ENCODE measurements at places on chromosomes 16 and 17.

- no peak for DNase-seq
Measured at GRCh38 chr16:85564277-85565051, 48.7 kb upstream of the GSE1 start.

GRCh38 chr16:27676839-27677238 is 126.9 kb downstream of the KATNIP start:
- no peak for DNase-seq

GRCh38 chr16:55082591-55082976 is 151.9 kb downstream of the IRX5 start:
- DNase-seq: no peak

- no peak for DNase-seq
Measured at GRCh38 chr16:1713933-1714332, 7.9 kb downstream of the MAPK8IP3 start.

DNA sequence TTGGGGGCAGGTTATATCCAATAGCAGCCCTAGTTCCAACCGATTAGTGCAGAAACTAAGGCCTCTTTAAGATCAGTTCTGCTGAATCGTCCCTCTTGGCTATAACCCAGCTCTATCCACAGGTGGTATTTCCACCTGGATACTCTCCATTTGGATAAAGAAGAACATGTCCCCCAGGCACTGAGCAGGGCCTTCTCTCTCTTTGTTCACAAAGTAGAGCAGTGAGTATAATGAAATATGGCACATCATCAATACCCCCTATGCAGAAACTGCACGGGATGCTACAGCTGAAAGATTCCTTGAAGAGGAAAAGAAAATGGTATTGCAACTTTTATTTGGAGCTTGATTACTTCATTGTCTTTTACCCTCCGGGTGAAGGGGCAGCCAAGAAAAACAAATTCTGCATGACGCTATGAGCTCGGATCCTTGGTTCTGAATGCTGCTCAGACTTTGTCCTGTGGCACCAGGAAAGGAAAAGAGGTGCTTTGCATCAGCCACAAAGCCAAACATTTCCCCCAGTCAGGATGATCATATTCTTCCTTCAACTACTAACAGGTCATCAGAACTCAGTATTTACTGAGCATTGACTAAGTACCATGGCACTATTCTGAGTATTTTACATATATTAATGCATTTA is 399.7 kb downstream of the NPIPA8 start:
- no peak for DNase-seq

GRCh38 chr16:89847051-89847939 is 19.0 kb downstream of the SPIRE2 start:
- no peak for DNase-seq

GRCh38 chr17:10748531-10749181 is 18.8 kb upstream of the TMEM220 start:
- no peak for DNase-seq

DNA sequence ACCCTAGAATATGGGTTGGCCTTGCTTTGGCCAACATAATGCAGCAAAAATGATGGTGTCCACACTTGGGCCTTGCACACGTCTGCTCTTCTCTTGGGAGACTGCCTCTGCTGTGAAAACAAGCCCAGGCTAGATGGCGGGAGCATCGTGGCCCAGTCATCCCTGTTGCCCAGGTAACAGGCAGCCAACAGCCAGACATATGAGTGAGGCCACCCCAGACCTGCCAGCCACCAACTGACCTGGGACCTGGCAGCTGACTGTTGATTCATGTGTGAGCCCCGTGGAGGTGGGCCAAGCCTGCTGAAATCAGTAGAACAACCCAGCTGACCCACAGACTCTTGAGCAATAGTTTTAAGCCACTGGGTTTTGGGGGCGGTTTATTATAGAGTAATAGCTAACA is 39.4 kb upstream of the CDH3 start:
- DNase-seq: no peak

DNA sequence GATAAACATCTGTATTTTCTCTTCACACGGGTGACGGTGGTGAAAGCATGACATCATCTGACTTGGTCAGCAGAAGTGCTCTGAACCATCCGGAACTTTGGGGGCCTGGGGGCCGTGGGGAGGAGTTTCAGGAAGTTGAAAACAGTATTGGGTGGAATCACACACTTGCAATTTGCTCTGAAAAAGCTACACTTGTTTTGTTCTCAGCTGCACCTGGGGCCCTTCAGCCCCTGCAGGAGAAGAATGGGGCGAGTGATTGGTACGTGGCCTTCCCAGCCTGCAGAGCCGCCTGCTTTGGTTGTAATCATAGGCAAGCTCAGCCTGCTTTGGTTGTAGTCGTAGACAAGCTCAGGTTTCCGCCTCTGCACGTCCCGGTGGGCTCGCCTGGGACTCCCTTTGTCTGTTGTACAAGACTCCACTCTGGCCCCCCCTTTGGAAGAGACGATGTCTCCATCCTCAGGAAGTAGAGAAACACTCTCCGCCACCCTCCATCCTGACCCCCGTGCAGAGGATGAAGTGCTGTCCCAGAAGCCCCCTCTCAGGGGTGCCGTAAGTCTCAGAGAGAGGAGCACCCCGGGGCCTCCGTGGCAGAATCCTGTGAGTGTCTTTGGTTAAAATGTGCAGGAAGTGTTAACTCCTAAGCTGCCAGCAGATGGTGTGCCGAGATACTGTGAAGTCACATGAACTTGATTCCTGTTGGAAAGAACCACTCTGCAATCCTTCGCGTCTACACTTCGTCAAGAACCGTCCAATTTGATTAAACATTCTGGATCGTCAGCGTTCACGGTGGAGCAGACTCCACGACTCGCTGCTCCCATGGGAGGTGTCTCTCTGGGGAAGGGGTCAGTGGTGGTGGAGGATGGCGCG is 5.4 kb downstream of the BANP start:
- DNase-seq: no peak

- no peak for DNase-seq
Measured at GRCh38 chr16:27237219-27238015, 31.2 kb downstream of the NSMCE1 start.

GRCh38 chr16:70601576-70602575 is 44.5 kb upstream of the IL34 start:
- DNase-seq: no peak

DNA sequence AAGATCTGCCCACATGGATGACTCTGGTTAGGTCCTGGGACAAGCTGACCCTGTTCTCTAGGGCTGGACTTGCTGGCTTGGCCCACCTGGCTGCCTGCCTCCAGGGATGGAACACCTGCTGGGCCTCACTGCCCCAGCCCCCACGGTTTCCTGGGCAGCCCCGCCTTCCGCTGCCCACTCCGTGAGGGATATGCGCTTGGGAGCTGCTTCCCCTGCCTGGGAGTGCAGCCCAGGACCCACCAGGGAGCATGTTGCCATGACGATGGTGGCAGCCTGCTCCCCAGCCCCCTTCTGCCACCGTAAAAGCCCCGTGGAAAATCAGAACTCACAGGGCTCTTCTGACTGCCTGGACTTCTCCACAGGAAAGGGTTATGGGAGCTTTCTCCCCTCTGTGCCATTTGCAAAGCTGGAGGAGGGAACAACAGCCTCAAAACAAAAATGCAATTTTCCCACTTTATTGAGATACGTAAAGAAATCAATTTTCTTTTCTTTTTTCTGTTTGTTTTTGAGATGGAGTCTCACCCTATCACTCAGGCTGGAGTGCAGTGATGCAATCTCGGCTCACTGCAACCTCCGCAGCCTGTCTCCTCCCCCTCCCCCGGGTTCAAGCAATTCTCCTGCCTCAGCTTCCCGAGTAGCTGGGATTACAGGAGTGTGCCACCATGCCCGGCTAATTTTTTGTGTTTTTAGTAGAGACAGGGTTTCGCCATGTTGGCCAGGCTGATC is 18.0 kb upstream of the GAS7 start:
- DNase-seq: peak; percentile 32

- no peak for DNase-seq
Measured at GRCh38 chr17:45284176-45285140, 22.6 kb upstream of the SPATA32 start.

GRCh38 chr17:16466407-16466806 is 25.6 kb downstream of the LRRC75A start:
- DNase-seq: no peak

Data from C1 segment of cervical spinal cord (tissue), 14 donors.